Activated naive CD8-positive, alpha-beta T cell treated with anti-CD3 and anti-CD28 coated beads, Interleukin-2, amount 50 U/mL, for 24 hours (primary cell): ENCODE measurements at places on chromosomes 12 and 14.
A peak's percentile ranks its signal among the peaks of the same experiment; 100 is the strongest.

- no peak for DNase-seq
Observed at GRCh38 chr12:96228566-96229248, 34.5 kb downstream of the ELK3 start.

- peak; percentile 29 for DNase-seq
Observed at GRCh38 chr12:131091413-131091975, 137.8 kb downstream of the ADGRD1 start.

DNA sequence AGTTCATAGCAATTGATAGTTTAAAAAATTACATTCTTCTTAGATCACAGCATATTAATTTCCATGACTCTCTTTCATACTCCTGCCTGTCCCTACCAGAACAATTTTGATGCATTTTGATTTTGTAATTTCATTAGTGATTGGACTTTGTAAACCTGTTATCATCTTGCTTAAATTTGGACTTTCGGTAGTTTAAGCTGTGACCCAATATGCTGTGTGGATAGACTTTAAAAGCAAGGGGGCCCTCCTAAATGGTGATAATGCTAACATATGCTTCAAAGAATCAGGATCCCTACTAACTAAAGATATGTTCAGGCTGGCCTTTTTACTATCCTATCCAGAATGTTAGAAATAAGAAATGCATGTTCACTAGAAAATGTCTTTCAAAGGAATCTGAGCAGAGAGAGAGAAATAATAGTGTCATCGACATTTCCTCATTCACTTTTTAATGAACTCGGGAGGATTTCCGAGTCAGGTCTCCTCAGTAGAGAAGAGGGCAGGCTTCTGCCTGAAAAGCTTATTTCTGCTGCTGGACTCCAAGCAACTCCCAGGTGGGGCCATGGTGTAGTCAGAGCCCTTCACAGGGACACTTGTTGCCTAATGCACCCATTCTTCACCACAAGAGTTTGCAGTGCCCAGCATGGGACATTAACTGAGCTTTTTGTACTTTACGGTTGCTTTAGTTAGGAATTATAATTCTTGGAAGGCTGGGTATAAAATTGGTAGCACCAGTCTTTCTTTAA, 16.7 kb downstream of the SLC38A4 start:
- DNase-seq: no peak

- no peak for DNase-seq
Observed at GRCh38 chr12:20445687-20446086, 77.3 kb downstream of the PDE3A start.

- peak; percentile 98 for DNase-seq
Observed at GRCh38 chr14:35403603-35404448, 723 bp downstream of the NFKBIA start.

GRCh38 chr14:68349900-68350629, 442.8 kb downstream of the ZFP36L1 start:
- DNase-seq: no peak

- DNase-seq: no peak
Observed at GRCh38 chr14:22502007-22502406, 87.0 kb downstream of the DAD1 start.

GRCh38 chr12:9758119-9758518, 2.6 kb downstream of the CD69 start:
- DNase-seq: no peak

- no peak for DNase-seq
Observed at GRCh38 chr12:113087193-113087592, 30.7 kb downstream of the DTX1 start.

DNA sequence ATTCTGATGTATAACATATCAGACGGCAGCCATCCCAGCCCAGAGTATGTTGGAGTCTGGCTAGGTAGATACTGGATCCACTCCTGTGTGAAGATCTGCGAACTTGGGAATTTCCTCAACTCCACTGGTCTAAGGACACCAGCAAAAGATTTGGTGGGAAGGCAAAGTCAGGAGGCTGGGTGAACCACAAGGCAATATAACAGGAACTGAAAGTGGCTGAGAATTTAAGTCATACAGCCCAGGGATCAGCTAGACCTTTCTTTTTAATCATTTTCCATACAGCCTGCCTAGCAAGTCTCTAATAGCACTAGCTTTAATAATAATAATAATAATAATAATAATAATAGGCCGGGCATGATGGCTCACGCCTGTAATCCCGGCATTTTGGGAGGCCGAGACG, 34.8 kb downstream of the BRAP start:
- no peak for DNase-seq

DNA sequence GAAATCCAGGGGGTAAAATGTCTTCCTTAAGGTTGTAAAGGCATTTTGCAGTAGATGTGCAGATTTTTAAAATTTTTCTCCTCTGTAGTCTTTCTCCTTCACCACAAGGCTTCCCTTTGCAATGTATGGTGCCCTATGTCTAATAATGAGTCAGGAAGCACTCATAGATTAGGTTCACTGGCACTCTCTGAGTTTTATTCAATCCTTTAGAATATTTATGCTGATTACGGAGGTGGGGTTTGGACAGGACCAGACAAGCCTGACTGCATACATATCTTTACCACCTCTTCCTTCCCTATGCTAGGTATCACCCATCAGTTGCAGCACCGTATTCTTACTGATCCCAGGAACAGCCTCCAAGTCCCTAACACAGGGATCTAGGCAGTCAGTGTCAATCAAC, 99.5 kb downstream of the NEDD1 start:
- no peak for DNase-seq

GRCh38 chr12:8572507-8572906, 31.8 kb upstream of the CLEC4E start:
- DNase-seq: no peak

- no peak for DNase-seq
Observed at GRCh38 chr12:25074954-25075353, 120.0 kb downstream of the DNAI7 start.

- no peak for DNase-seq
Observed at GRCh38 chr12:88418856-88419497, 161.3 kb downstream of the KITLG start.

GRCh38 chr14:103198131-103199105, 75.2 kb downstream of the TNFAIP2 start:
- no peak for DNase-seq

GRCh38 chr14:33369972-33370371, 431.3 kb downstream of the NPAS3 start:
- DNase-seq: no peak

DNA sequence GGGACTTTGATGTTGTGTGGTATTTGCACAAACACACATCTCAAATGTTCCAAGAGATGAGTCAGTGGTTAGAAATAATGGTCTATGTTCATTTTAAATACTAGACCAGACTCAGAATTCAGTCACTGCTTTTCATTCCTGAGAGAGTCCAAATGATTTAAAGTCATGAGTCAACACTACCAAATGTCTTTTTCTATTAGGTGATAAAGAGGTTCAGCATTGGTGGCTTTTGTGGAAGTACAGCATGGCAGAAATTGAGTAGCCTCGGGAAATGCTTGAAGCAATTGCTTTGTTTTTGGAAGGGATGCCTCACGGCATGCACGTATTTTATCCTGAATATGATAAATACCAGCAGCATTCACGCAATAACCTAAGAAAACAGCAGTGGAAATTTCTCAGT, 115.7 kb downstream of the DIO2 start:
- no peak for DNase-seq

DNA sequence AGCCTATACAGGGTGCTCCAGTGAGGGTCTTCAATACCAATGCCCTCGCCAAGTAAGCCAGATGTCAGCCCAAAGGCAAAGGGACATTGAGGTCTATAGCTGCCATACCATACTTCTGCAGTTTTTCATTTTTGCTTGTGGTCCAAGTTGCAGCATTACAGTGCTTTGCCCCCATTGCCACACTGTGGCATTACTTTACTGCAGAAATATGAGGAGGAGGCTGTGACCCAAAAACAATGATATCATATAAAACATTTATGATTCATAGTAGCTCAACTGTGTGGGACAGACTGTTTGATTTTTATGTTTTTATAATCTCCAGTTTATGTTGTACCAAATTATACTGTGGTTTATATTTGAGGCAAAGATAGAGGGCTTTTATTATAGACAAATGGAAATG, 64.1 kb downstream of the KIAA0586 start:
- no peak for DNase-seq

GRCh38 chr14:105153739-105154475, 14.7 kb downstream of the JAG2 start:
- DNase-seq: no peak

DNA sequence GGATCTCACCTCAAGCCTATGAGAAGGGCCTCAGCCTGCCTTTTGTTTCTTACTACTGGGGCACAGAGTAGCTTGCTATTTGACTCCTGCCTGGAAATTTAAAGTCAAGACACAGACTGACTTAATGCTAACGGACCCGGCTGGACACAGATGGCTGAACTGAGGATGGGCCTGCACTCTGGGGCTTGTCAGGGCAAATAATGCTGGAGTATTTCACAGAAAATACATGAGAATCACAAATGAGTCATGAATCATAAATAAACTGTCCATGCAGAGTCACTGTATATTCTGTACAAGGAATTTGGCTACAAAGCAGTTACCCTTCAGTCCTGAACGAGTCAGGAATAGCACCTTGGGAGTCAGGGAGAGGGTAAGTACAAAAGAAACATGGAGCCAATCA, 683.2 kb upstream of the FOXG1 start:
- no peak for DNase-seq

DNA sequence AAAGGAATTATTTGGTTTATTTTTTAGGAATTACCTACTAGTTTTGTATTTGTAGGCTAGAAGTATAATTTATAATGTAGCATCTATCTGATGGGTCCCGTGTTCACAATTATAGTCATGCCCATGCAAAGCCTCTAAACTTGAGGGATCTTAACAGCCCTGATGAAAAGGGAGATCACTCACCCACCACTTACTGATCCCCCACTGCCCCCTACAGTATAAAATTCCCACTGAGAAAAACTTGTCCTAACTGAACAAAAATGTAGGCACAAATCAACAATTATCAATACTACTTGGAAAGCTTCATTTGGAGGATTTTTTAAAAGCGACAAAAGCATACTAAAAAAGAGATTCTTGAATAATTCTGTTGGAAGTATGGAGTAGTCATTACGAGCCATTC, 21.0 kb downstream of the WIF1 start:
- no peak for DNase-seq

- DNase-seq: no peak
Observed at GRCh38 chr12:116121453-116121871, 156.0 kb downstream of the MED13L start.

- DNase-seq: no peak
Observed at GRCh38 chr12:109461846-109462756, 15.0 kb downstream of the KCTD10 start.

DNA sequence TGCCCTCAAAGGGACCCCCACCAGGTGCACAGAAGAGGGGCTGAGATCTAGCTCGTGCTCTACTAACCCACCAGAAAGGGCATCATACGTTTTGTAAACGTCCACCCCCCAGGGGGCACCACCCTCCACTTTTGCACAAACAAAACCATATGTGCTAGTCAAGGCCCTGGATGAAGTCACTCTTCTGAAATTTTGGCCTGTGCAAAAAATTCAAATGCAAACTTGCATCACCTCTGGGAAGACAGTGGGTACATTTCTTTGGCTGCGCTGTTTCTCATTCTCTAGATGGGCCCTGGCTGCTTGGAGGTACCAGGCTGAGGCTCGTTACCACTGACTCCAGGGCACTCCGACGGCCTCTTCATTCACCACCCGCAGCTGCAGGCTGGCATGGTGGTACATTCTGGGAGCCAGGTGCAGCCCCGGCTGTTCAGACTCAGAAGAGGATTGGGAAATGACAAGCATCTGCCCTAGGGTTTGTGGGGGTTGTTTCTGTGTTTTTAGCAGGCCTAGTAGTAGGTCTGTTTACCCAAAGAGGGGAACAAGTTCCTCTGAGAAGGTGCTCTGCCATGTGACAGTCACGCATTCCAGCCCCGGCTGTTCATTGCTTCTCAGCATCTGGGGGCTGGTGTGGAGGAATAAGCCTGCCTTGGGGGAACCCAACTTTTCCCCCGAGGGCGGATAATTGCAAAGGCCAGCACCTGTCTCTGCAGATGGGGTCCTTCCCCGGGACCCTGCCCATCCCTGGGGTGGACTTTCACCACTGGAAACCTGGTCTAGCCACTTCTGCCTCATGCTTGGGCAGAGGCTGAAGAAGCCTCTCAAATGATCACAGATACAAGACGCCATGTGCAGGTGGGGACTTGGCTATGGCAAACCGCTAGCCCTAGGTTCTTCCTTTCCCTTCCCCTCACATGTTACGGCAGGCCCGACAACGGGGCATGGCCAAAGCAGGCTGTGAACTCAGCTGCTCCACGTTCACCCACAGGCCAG, 147.6 kb downstream of the DPF3 start:
- no peak for DNase-seq

DNA sequence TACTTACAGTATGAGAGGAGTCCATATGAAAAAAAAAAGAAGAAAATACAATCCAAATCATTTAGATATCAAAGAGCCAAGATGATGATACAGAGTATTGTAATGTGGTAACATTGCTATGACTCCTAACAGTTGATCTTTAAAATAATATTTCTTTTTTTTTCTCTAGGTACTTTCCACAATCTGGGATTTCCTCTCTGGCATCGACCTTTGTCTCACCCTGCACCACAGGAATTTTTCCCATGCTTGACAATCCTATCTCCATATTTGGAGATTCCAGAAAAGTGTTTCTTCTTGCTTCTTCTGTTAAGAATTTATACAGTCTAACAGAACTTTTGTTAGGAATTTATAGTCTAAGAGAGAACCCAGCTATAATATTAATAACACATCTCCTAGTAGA, 184.4 kb downstream of the ITPR2 start:
- no peak for DNase-seq

GRCh38 chr12:130480887-130481286, 143.2 kb downstream of the PIWIL1 start:
- no peak for DNase-seq

DNA sequence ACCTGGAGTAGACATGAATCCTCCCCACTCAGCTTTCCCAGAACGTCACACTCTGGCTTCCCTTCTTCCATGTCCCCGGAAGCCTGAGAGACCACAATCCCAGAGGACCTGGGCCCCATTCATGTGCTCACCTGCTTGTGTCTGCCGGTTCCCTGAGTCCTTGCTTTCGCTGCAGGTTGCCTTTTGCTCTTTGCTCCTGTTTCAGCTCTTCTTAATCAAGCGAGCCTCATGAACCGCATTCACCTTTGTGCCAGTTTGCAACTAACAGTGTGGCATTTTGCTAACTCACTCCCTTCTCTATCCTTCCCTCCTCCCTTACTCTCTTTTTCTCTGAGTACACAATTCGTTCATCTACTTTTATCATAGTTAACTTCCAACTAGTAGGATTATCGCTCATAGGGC, 23.1 kb downstream of the ENTPD5 start:
- DNase-seq: no peak

- DNase-seq: no peak
Observed at GRCh38 chr14:70987041-70987440, 79.8 kb downstream of the PCNX1 start.
